ENCODE measurements at places on chromosomes 1 and 21. TPM values are rescaled to one million over a fixed set of nuclear protein-coding genes. Genes with fewer than 3 reads are reported as not detected.

DNA sequence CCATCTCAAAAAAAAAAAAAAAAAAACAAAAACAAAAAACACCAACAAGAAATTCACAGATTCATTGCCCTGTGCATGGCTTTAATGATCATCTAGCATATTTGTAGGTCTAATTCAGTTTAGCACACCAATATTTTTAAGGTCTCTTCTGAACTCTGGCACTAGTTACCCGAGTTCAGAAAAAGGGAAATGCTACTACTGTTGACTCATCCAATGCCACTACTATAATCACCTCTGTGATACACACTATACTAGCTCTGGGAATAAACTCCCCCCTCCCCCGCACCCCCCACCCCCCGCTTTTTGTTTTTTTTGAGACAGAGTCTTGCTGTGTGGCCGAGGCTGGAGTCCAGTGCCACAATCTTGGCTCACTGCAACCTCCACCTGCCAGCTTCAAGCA, 55.6 kb downstream of the FBXO42 start:
- DNase-seq: no peak

DNA sequence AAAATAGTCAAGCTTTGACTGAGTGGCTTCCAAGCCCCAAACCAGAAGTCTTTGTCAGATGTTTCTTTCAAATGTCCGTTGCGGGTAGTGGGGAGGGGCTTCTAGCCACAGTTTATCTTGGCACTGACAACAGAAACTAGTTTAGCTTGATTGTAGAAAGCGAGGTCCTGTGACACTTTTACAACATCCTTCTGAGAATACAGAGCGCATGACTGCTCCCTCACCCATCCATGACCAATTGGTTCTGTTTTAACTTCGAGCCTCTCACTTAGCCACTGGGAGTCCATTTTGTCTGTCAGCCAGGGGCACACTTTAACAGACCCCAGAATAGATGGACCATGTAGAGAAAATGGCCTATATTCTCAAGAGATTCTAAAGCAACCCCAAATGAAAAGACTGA, 199.2 kb upstream of the ST6GALNAC5 start:
- no peak for DNase-seq

Gene APOBEC4
- polyA plus RNA-seq: not detected

Gene RAB42
- polyA plus RNA-seq: 8.0 TPM

- no peak for DNase-seq
Observed at GRCh38 chr1:163046071-163046470, 23.1 kb upstream of the RGS4 start.

- DNase-seq: no peak
Observed at GRCh38 chr1:207605444-207606361, 39.2 kb upstream of the CR1L start.

Gene GBP4
- 14.5 TPM for polyA plus RNA-seq
